CD4-positive, alpha-beta memory T cell (primary cell): ENCODE measurements at places on chromosomes 6 and 20. TPM values are rescaled to one million over a fixed set of nuclear protein-coding genes. Genes with fewer than 3 reads are reported as not detected.
A peak's percentile ranks its signal among the peaks of the same experiment; 100 is the strongest.

Gene PEX3
- polyA plus RNA-seq = 23.0 TPM

Gene DEFB121
- not detected for polyA plus RNA-seq

Gene PGBD1
- polyA plus RNA-seq = 0.08 TPM

Gene POM121L2
- not detected for polyA plus RNA-seq

Gene C6orf15
- polyA plus RNA-seq = not detected

Gene CABLES2
- polyA plus RNA-seq = 1.8 TPM

Gene PRL
- not detected for polyA plus RNA-seq

Gene KIAA1755
- polyA plus RNA-seq = not detected

DNA sequence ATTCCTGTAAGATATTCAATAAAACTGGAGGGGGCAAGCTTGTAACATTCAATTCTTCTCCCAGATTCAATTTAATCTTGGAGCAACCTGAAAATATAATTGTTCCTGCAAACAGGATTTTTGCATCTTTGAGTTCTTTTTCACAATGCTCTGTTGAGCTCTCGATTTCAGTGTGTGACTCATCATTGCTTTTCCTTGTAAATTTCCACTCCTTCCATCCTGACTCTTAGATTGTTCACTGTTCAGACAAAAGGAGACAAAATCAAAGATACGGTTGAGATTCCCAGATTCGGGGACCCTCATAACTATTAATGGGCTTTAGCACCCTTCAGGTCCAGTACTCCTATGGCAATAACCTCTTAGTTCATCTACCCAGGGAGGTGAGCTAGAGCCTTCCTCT is 571.9 kb upstream of the CHD6 start:
- DNase-seq = no peak

- DNase-seq = peak; percentile 62
Observed at GRCh38 chr6:43185391-43185985, 3.5 kb downstream of the CUL9 start.

GRCh38 chr6:31087494-31088089 is 24.8 kb downstream of the C6orf15 start:
- peak; percentile 86 for DNase-seq

DNA sequence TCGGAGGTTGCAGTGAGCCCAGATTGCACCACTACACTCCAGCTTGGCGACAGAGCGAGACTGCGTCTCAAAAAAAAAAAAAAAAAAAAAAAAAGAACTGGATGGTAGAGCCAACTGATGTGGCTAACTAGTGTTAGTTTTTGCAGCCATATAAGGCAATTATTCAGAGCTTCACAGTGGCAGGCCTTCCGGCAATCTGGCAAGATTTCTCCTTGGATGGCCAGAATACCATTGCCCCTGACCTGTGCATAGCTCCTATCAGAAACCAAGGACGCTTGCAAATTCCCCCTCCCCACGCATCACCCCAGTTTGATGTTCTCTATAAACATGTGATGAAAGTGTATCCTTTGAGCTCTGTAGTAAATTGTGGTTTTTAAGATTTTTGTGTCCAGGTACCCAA is 127.0 kb downstream of the RNF144B start:
- DNase-seq = no peak

DNA sequence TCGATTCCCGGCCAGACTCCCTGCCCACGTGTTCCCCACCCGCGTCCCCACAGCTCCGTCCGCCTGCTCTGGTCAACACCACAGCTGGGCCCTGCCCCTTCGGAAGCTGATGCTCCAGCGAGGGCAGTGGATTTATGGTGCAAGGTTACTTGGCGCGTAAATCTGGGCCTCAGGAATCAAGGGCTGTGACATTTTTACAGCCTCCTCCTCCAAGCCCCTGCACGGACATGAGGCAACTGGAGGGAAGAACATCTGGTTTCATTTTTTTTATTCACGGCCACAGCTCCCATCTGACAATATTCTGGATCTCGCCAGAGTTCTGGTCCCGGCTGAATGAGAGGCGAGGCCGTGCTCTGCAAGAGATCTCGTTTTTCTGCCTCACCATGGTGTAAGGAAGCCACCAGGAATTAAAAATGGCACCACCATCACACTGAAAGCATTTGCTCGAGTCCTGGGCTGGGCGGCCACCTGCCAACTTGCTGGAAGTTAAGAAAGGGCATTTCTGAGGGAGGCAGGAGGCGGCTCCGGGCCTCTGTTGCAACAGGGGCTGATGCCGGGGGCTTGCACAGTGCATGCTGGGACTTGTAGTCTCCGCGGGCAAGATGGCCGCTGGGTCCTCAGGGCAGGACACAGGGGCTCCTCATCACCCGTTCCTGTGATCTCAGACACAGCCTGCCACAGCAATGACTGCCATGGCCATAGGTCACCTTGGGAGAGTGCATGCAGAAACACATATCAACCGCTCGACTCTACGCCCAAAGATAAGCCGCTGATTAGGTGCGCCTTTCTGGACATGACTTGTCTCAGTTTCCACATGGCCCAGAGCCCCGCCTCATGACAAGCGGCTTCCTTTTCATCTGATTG is 148.5 kb downstream of the LY86 start:
- no peak for DNase-seq

DNA sequence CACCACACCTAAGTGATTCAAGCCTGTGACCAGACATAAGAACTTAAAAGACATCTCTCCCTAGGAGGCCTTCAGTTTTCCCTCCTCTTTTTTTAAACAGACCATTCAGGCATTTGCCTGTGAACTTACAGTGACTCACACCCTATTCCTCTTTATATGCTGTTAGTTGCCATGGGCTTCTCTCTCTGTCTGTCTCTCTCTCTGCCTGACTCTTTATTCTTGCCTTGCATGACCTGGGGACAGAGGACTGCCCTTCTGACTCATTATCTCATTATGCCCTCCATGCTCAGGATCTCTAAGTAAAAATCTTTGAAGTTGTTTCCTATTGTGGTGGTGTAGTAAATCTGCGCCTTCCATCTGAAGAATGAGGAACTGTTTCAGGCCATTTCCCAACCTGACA is 442.2 kb upstream of the MAN1A1 start:
- no peak for DNase-seq

DNA sequence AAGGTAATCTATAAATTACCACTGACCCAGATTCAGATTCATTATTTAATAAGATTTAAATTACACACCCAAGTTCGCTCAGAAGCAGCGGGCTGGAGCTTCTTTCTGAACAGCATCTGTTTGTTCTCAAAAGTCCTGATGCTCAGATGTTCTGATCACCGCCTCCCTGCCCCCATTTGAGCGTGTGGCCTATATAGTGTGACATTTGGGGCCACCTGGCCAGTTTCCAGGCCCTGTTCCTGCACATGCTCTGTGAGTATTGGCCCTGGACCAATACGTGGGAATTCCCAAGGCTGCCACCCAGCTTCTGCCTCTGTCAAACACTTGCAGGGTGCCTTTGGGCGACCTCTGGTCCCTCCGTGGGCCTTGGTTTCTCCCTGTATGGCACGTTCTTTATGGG is 228.8 kb downstream of the TFAP2C start:
- DNase-seq = no peak

DNA sequence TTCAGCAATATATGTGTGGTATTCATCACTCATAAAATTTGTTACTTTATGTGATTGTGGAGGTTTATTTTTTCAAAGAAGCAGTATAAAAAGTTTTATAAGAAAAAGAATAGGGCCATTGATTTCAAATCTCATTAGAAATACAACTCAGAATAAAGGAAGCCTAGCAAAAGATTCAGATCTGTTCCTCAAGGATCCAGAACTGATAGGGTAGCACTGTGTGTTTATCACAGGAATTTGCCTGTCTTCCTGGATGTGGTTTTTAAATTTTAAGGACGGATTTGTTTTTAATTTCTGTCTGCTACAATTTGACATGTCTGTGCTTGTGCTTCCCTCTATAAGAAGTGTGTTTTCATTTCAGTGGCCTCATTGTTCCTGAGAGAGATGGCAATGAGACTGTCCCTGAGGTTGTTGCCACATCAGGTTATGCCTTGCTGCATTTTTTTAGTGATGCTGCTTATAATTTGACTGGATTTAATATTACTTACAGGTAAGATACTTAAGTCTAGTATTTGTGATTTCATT is 74.6 kb downstream of the ATRN start:
- no peak for DNase-seq

DNA sequence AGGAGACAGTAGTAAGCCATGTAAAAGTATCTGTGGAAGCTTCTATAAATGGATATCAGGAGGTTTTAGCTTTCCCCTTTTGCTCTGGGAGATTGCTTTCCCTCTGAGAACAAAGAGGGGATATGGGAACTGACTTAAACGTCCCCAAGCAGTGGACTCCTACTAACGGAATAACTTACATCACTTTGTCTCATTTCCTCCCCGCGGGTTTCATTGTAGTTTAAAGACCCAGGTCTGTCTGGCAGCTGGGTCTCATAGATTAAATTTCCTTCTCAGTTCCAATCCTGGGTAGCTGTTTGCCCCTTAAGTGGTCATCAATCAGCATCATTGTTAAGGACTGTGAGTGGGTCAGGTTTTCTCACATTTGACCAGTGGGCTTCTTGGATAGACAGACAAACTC is 68.7 kb downstream of the PLAGL1 start:
- DNase-seq = no peak

DNA sequence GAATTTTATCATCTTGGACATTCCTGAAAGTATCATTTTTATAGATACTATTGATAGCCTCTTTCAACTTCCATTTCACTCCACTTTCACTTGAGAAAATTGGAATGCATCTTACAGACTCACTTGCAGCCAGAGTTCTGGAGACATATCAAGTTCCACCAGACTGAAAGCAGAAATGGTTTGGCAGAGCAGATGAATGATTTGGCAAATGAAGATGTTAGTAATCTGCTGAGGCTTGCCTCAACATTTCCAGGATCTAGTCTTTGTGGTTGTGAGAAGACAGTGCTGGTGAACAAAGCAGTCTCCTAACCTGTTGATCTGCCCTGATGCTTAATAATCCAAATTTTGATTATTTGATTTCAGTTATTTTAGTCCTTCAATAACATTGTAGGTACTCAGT is 202.6 kb downstream of the TRDN start:
- DNase-seq = no peak

DNA sequence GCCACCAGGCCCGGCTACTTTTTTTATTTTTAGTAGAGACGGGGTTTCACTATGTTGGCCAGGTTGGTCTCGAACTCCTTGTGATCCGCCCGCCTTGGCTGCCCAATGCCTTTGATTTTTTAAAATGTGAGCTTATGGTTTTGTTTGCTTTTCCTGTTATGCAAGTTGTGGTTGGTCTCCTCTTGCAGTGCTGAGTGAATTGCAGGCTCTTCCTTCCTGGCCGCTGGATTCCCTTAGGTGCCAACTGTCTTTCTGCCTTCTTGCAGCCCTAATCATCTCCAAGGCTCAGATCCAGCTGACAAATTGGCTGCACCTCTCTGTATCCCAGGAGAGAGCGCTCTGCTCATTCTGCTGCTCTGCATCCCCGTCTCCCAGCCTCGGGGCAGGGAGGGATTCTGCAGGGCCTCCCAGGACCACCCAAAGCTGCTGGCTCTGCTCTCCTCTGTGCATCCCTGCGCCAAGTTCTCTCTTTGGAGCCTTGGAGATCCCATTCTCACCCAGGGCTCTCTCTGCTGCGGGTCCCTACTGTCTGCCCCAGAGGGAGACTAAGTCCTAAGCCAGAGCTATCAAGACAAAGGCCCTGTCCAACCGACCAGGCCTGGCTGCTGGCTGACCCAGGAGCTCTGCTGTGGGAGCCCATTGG is 14.1 kb upstream of the EMILIN3 start:
- no peak for DNase-seq

DNA sequence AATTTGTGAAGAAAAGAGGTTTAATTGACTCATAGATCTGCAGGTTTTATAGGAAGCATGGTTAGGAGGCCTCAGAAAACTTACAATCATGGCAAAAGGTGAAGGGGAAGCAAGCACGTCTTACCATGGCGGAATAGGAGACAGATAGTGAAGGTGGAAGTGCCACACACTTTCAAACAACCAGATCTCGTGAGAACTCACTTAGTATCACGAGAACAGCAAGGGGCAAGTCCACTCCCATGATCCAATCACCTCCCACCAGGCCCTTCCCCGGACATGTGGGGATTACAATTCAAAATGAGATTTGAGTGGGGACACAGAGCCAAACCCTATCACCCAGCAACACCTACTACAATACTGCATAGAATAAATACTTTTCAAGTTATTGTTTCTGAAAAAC is 7.3 kb upstream of the HEBP2 start:
- no peak for DNase-seq

- no peak for DNase-seq
Observed at GRCh38 chr20:39533858-39534257, 571.7 kb downstream of the DHX35 start.

DNA sequence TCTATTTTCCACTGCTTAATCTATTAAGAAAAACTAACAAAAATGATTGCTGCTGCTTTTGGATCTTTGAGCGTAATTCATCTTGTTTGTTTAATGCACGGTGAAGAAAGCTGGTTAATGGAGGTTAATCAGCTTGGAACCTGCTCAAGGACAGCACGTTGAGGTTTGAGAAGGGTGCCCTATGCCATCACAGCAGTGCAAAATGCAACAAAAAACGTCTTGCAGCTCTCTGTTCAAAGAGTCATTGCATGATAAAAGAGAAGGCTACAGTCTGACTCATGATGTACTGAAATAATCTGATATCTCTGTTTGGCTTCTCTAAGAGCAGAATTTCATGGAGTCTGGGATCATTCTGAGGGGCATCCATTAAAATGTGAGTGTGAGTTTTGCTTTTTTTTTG is 80.6 kb upstream of the PREP start:
- DNase-seq = no peak

DNA sequence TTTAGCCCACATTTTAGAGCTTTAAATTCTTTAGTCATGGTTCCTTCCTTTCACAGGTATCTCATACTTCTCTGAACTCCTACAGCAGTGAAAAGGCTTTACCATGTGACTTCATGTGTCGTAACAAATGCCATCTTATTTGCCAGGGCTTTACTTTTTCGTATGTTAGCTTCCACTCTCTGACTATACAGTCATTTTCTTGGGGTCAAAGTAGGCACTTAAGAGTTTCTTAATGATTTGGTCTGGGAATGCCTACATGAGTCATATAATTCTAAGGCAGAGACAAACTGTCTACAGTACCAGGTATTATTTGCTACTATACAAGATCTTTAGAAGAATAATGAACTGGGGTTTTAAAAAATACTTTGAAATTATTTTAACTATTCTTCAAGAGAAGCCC is 15.0 kb downstream of the RAB23 start:
- no peak for DNase-seq

DNA sequence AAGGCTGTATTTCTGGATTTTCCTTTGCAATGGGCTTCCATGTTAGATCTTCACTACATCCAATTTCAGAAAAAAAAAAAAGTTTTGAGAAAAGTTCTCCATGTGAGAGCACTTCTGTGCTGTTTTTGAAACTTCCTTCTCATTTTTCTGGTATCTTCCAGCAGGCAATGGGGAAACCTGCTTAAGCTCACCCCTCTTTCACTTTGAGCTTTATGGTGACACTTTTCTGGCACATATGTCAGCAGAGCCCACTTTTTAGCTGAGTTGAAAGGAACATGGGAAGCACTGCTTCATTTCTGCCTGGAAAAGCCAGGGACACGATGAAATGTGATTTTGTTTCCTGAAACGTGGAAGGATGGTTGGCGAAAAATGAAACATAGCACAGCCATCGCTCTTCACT is 293.7 kb downstream of the PLCB1 start:
- DNase-seq = no peak

GRCh38 chr20:12827816-12828385 is 180.9 kb upstream of the SPTLC3 start:
- no peak for DNase-seq

- no peak for DNase-seq
Observed at GRCh38 chr6:70388814-70389213, 24.5 kb upstream of the FAM135A start.
